Cerebellar nuclear complex (tissue), 1 donor: ENCODE measurements at places on chromosomes 16 and 17.

DNA sequence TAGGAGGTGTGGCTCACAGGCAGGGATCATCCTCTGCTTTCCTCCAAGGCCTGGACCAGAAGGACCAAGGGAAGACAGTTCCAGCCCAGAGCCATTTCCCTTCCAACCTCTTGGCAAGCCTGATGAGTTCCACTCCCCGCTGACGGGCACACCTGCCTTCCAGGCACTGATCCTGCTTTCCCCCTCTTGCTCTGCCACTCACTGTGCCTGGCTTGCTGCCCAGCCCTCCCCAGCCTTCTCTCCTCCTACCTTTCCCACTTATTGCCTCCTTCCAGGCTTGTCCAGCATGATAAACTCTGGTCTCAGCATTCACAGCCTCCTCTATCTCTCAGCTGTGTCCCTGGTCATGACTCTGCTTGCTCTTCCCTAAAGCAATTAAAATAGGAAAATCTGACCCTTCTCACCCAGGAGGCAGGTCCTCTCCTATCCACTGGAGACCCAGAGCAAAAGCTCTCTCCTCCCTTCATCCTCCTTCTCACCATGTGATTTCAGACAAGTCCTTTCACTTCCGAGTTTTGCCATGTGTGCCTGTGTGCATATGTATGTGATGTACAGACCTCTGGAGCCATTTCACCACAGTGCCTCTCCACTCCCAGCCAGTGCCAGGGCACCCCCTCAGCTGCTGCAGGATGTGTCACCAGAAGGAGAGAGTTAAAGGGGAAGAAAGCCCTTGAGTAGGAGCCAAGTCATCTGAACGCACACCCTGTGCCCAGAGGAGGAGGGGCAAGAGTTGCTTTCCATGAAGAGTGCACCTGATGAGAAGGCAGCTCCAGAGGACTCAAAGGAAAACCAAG, 13.4 kb upstream of the TMEM170A start:
- DNase-seq: peak; percentile 93

DNA sequence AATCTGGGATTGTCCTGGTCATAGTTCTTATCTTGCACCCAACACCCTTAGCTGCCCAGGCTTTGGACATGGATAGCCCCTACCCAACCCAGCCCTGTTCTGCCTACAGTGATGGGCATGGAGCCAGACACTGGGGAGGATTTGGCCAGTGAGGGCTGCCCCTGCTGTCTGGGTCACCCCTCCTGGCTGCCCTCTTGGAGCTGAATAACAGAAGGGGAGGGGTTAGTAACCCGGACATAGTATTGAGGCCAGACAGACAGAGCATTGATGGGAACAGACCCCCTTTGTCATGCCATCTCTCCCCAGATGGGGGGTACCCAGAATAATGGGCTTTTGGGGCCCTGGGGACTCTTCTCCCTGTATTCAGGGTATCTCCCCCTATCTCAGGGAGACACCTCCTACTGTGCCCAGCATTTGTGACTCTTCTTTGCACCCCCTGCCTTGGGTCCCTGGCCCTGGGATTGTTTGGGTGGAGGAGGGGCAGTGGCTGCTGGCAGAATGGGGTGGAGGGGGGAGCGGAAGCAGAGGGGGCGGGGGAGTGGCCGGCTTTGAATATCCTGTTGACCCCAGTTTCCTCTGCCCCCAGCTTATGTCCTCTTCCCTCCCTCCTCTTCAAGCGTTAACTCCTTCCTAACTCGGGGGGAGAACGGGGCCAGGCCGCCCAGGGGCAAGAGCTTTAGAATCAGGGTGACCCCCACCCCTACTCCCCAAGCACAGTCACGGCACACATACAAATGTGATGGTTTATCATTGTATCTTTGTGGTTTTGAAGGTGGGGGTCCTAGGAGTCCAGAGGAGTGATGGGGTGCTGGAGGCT, 17.0 kb downstream of the GJD3 start:
- no peak for DNase-seq

DNA sequence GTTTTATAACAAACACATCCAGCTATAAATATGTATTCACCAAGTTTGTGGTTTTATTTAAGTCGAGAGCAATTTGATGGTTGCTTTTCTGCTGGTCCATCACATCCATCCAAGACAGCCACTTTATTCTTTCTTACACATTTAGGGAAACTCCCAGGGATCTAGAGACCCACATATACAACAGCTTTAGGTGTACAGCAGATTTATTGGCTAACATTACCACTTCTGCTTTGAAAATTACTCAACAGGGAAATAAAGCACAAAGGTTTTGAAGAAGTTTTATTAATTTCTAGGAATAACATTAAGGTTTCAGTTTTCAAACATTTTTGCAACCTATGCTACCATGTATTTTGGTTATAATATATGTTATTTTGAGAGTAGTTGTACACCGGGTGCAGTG, 6.9 kb downstream of the ERCC4 start:
- no peak for DNase-seq

- DNase-seq: no peak
Measured at GRCh38 chr17:66793814-66794213, 41.1 kb upstream of the CACNG5 start.

GRCh38 chr16:89921131-89921701, 1.9 kb upstream of the TUBB3 start:
- DNase-seq: no peak

DNA sequence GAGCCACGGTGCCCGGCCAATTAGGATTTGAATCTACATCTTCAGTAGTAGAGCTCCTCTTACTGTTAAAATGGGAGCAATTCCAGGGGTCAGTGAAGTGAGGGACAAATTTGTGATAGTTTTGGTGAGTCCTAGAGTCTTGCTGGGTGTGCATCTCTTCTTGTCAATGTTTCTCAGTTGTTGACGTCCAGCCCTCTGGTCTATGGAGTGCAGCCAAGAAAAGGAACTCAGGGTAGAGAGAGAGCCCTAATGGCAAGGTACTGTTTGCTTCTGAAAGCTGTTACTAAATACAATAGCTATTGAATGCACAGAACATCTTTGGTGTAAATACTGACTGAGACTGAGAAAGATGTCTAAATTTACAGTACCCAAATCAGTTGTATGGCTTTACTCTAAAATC, 282.5 kb upstream of the SALL1 start:
- DNase-seq: no peak

DNA sequence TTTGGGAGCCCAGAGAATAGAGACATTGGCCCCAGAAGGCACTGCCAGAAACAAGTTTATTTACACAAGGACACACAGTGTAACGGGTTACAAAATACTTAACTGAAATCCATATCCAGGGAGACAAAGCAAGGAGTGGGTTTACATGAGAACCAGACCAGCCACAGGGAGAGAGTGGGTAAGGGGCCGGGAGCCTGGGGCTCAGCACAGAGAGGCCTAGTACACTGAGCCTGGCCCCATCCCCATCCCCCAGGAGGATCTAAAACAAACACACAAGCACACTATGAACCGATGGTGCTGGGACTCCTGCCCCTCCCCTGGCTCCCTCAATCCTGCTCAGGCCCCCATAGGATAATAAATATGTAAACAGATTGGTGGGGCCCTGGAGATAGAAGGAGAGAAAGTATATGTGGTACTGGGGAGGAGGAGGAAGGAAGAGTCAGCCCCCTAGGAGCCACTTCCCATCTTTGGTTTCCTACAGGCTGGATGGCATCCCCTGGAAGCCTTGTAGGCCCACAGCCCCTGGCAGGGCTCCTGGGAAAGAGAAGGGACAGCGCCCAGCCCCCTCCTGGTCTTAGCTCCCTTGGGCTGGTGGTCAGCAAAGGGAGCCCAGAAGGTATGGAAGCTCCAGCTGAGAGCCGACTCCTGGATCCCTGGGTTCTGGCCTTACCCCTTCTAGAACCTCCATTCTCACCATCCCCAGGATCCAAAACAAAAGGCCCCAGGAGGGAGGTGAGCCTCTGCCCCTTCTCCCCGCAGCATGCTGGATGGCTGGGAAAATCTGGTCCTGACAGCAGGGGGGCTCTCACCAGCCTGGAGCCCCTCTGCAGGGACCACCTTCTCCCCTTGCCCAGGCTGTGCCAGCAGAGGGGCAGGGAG, 6.4 kb downstream of the G6PC3 start:
- DNase-seq: no peak

DNA sequence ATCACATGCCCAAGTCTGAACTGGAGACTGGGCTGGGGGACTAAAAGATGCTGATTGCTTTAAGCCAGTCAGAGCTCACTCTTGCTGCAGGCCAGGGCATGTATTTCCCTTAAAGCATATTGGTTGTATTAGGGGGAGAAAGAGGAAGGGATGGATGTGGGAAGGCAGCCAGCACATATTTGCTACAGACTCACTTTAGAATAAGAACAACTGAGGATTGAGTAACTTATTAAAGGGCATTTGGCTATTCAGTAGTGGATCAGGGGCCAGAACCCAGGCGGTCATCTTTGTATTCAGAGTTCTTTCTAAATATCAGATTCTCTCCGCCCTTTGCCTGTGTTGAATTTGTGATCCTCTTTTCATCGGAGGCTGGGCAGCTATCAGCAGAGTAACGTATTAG, 231.7 kb downstream of the HAPSTR1 start:
- DNase-seq: no peak

DNA sequence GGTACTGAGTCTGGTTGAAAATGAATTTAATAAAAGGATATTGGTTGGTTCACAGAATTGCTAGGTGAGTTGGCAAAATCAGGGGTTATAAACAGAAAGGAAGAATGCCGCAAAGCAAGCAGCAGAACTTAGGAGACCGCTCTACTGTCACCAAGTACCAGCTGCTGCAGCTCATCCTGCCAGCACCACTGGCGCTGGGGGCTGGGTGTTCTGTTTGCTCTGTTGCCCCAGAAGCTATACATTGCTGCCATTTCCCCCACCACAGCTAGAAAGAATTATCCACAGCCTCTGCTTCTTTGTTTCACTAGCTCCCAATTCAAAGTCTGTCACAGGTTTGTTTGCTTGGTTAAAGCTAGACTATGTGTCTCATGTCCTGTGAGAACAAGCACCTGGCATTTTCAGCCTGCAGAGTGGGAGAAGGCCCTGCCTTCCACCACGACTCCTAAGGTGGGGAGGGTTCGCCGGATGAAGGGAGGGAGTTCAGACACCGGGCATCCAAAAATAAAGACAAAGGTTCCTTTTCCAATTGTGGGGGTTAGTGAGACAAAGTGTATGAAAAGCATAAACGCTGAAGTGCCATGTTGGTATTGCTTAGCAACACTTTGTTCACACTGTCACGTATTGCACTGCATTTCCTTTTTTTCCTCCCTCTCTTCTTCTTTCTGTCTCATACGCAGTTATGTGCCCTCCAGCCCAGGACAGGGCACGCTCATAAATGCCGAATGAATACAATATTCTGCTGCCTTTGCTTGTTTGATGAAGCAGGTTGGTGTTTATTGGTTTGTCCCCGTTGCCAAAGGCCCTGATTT, 9.6 kb upstream of the CPD start:
- DNase-seq: no peak
